ENCODE measurements at places on chromosomes 3 and 15.

GRCh38 chr15:38263996-38264395 is 11.4 kb downstream of the SPRED1 start:
- DNase-seq = no peak
- H3K4me1 ChIP-seq = no peaks in the 10 kb centered on the region
- H3K27ac ChIP-seq = no peak overlapping the region
- H3K36me3 ChIP-seq = no peaks in the 10 kb centered on the region
- H3K4me3 ChIP-seq = no peak overlapping the region
- no peaks in the 10 kb centered on the region for H3K27me3 ChIP-seq

- no peaks in the 10 kb centered on the region for H3K36me3 ChIP-seq
- no peak for DNase-seq
- H3K27ac ChIP-seq = no peak overlapping the region
- no peaks in the 10 kb centered on the region for H3K4me1 ChIP-seq
Measured at GRCh38 chr3:138397983-138398382, 36.4 kb upstream of the ESYT3 start.

GRCh38 chr15:70473581-70474370 is 289.6 kb downstream of the UACA start:
- H3K27me3 ChIP-seq = peaks cover 61% of the 10 kb centered on the region
- no peak overlapping the region for H3K27ac ChIP-seq
- DNase-seq = no peak
- no peak overlapping the region for H3K4me3 ChIP-seq
- H3K36me3 ChIP-seq = no peaks in the 10 kb centered on the region
- peaks cover 29% of the 10 kb centered on the region for H3K4me1 ChIP-seq

DNA sequence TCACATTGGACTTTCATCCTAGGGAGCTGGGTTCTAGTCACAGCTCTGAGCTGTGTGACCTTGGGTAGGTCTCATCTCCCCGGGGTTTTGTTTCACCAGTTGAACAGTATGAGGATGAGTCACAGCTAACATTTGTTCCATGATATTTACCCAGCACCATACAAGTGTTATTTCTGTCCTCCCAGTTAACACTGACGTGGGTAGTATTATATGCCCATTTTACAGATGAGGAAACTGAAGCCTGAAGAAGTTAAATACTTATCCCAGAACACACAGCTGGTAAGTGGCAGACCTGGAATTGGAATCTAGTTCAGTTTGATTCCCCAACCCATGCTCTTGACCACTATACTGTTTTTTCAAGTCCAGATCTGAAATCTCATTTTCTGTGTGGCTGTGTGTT is 908 bp upstream of the RARB start:
- no peaks in the 10 kb centered on the region for H3K36me3 ChIP-seq
- no peak overlapping the region for H3K4me3 ChIP-seq
- H3K27ac ChIP-seq = no peak overlapping the region
- peaks cover 6% of the 10 kb centered on the region for H3K4me1 ChIP-seq

DNA sequence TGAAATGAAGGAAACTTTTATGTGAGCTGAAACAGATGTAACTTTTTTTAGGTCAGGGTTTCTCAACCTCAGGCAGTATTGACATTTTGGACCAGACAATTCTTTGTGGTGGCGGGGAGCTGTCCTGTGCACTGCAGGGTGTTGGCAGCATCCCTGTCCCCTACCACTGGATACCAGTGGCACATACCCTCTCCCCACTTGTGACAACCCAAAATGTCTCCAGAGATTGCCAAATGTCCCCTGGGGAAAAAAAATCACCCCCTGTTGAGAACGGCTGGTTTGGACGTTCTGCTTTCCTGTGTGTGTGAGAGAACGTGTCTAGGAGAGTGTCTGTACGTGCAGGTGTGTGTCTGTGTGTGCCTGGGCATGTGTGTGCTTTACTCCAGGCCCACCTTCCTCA is 30.7 kb upstream of the GRIP2 start:
- H3K4me3 ChIP-seq = no peak overlapping the region
- H3K27ac ChIP-seq = no peak overlapping the region
- H3K4me1 ChIP-seq = no peaks in the 10 kb centered on the region
- H3K36me3 ChIP-seq = no peaks in the 10 kb centered on the region
- no peaks in the 10 kb centered on the region for H3K27me3 ChIP-seq

GRCh38 chr3:180543877-180544276 is 58.1 kb upstream of the TTC14 start:
- H3K27ac ChIP-seq = no peak overlapping the region
- H3K36me3 ChIP-seq = no peaks in the 10 kb centered on the region
- H3K27me3 ChIP-seq = peaks cover 8% of the 10 kb centered on the region
- no peak for DNase-seq

DNA sequence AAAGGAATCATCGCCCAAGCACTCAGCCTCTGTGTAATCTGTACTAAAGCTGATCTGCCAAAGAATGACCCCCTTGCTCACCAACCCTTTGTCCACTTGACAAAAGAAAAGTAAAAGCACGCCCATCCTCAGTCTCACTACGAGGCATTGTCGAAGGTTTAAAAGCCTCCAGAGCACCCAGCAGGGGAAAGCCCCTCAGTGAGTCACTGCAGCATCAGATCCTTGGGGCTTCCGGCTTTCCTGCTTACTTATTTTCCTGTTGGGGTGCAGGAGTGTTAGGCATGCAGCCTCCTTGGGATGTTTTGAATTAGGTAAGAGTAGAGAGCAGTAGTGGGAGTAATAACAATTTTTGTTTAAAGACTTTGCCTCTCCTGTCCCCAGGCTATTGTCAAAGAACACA is 216.1 kb downstream of the MTHFS start:
- DNase-seq = no peak
- peaks cover 18% of the 10 kb centered on the region for H3K27me3 ChIP-seq
- H3K36me3 ChIP-seq = no peaks in the 10 kb centered on the region
- H3K4me1 ChIP-seq = no peaks in the 10 kb centered on the region
- no peak overlapping the region for H3K4me3 ChIP-seq

DNA sequence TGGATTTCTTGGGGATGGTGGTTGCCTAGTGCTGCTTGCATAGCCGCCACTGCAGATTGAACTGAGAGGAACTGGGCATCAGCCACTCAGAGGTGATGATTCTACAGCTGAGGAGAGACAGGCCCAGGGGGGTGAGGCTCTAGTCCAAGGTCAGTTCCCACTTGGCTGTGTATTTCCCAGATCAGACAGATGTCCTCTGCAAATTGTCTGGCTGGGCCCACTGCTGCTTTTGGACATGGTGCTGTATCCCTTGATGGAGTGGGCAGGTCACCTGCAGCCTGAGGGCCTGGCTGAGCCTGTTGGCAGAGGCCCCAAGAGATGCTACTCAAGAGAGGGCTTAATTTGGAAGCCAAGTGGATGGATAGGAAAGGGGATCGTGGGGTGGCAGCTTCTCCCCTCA is 124.5 kb upstream of the CTDSPL start:
- H3K4me3 ChIP-seq = no peak overlapping the region
- H3K27ac ChIP-seq = no peak overlapping the region
- H3K36me3 ChIP-seq = no peaks in the 10 kb centered on the region
- H3K27me3 ChIP-seq = no peaks in the 10 kb centered on the region
- no peaks in the 10 kb centered on the region for H3K4me1 ChIP-seq

GRCh38 chr3:161231861-161232260 is 10.8 kb downstream of the NMD3 start:
- H3K27me3 ChIP-seq = no peaks in the 10 kb centered on the region
- DNase-seq = no peak
- H3K4me3 ChIP-seq = no peak overlapping the region
- H3K36me3 ChIP-seq = peaks cover 34% of the 10 kb centered on the region
- peaks cover 14% of the 10 kb centered on the region for H3K4me1 ChIP-seq
- no peak overlapping the region for H3K27ac ChIP-seq

DNA sequence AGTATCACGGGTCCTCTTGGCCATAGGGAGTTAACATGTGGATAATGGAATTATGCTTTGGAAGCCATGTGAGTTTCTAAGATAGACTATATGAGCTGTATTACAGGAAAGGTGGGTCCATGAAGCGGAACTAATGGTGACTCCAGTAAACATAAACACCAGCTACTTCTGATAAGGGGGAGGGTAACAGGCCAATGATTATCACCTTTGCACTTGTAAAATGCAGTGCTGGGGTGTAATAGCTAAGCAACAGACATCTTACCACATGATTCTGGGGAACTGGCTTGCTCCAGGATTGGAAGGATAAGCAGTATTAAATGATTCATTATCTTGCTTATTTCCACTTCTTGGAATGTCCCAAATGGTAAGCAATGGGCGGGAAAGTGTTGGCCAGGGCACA is 61.4 kb upstream of the CD47 start:
- no peak overlapping the region for H3K27ac ChIP-seq
- H3K36me3 ChIP-seq = no peaks in the 10 kb centered on the region
- no peak for DNase-seq

DNA sequence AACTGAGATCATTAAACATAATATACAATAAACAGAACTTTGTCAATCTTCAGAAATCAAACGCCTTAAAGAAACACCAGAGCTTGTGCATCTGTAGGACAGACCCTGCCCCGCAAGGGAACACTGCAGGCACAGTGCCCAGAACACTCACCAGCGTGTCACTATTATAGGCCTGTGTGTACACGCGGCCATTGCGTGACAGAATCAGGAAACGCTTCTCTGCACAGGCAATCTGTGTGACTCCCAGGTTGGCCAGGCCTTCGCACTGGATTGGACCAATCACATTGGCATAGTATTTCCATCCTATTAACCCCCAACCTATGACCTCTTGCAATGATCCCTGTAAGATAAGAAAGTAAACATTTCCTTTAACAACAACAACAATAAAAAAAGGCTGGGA is 52.9 kb downstream of the HERC2 start:
- no peak overlapping the region for H3K4me3 ChIP-seq
- no peak overlapping the region for H3K27ac ChIP-seq
- peaks cover 51% of the 10 kb centered on the region for H3K36me3 ChIP-seq
- peaks cover 4% of the 10 kb centered on the region for H3K4me1 ChIP-seq
- H3K27me3 ChIP-seq = no peaks in the 10 kb centered on the region

DNA sequence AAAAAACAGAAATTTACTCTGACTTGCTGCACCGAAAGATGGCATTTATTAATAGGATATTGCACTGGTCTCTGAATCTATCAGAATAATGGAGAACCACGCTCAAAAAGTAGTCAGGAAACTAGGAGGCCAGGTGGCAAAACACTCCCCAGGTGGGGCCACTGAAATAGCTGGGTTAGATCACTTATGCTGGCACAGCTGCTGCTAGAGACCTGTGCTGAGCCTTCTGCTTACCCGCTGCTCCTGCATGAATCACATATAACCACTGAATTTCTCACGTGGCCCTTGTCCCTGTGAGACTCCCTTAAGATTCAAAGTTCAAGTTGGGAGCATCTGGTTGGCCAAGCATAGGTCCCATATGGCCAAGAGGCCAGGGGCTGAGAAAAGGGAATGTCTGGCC is 66.0 kb upstream of the OXTR start:
- no peak for DNase-seq
- no peaks in the 10 kb centered on the region for H3K36me3 ChIP-seq
- no peaks in the 10 kb centered on the region for H3K4me1 ChIP-seq
- no peaks in the 10 kb centered on the region for H3K27me3 ChIP-seq
- no peak overlapping the region for H3K27ac ChIP-seq

GRCh38 chr3:171317171-171317570 is 143.0 kb downstream of the TNIK start:
- H3K4me1 ChIP-seq = peaks cover 9% of the 10 kb centered on the region
- no peaks in the 10 kb centered on the region for H3K27me3 ChIP-seq
- H3K36me3 ChIP-seq = no peaks in the 10 kb centered on the region
- DNase-seq = no peak

DNA sequence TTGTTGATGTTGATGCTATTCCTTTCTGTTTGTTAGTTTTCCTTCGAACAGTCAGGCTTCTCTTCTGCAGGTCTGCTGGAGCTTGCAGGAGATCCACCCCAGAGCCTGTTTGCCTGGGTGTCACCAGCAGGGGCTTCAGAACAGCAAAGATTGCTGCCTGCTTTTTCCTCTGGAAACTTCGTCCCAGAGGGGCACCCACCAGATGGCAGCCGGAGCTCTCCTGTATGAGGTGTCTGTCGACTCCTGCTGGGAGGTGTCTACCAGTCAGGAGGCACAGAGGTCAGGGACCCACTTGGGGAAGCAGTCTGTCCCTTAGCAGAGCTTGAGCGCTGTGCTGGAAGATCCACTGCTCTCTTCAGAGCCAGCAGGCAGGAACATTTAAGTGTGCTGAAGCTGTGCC is 303.2 kb downstream of the ZIC1 start:
- H3K27ac ChIP-seq = no peak overlapping the region
- no peak overlapping the region for H3K4me3 ChIP-seq

DNA sequence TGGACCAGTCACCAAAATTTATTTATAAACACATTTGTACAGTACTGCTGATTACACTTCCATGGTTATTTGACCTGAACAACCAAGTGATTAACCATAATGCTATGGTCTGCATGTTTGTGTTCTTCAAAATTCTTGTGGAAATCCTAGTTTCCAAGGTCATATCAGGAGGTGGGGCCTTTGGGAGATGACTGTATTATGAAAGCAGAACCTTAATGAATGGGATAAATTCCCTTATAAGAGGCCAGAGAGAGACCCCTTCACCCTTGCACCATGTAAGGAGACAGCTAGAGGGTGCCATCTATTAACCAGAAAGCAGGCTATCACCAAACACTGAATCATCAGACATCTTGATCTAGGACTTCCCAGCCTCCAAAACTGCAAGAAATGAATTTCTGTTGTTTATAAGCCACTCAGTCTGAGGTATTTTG is 1.9 kb downstream of the SCAPER start:
- H3K4me3 ChIP-seq = peak overlapping the region; percentile 89
- H3K4me1 ChIP-seq = peaks cover 35% of the 10 kb centered on the region
- no peak for DNase-seq
- no peaks in the 10 kb centered on the region for H3K27me3 ChIP-seq
- peak overlapping the region; percentile 59 for H3K27ac ChIP-seq

DNA sequence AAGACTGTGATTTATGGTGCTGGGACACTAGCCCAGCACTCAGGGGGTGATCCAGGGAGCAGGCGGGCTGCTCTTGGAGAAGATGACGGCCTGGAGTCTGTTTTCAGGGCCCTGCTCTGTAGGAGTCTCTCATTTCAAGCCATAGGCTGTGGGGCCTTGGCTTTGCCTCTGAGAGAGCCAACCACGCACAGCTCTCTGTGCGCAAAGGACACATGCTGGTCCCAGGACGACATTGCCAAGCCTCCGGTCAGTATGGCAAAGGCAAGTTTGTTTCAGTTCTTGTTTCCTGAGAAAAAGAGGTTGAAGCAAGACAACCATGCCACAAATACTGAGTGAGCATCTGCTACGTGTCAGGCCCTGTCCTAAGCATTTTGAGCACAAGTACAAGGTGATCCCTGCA is 197.1 kb downstream of the EPHB1 start:
- no peaks in the 10 kb centered on the region for H3K36me3 ChIP-seq
- no peak overlapping the region for H3K27ac ChIP-seq
- H3K4me3 ChIP-seq = no peak overlapping the region
- no peaks in the 10 kb centered on the region for H3K4me1 ChIP-seq
- DNase-seq = no peak
- H3K27me3 ChIP-seq = peaks cover 2% of the 10 kb centered on the region

GRCh38 chr3:178318941-178319816 is 217.1 kb upstream of the KCNMB2 start:
- no peaks in the 10 kb centered on the region for H3K27me3 ChIP-seq
- DNase-seq = no peak
- no peak overlapping the region for H3K4me3 ChIP-seq
- H3K4me1 ChIP-seq = no peaks in the 10 kb centered on the region
- no peaks in the 10 kb centered on the region for H3K36me3 ChIP-seq

Measured in activated naive CD8-positive, alpha-beta T cell treated with anti-CD3 and anti-CD28 coated beads, Interleukin-2, amount 50 U/mL, for 24 hours (primary cell).